ENCODE measurements at places on chromosomes 16 and 17.

DNA sequence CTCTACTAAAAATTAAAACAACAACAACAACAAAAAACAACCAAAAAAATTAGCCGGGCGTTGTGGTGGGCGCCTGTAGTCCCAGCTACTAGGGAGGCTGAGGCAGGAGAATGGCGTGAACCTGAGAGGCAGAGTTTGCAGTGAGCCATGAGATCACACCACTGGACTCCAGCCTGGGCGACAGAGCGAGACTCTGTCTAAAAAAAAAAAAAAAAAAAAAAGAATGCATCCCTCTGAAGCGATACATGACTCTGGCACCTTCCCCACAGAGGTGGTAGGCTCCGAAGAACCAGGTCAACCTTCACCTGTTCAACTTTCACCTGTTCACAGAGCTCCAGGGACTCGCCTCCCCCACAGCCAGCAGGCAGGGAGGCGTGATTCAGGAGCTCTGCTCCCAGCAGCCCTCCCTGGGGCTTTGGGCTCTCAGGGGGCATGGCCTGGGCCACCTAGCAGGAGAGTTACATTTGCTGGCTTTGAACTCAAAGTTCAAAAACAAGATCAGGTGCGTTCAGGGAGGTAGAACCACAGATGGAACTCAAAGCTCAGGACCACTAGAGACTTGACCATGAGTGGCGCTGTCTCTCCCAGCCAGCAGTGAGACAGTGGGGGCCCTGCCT lies 5.6 kb downstream of the VAC14 start:
- no peak for DNase-seq

DNA sequence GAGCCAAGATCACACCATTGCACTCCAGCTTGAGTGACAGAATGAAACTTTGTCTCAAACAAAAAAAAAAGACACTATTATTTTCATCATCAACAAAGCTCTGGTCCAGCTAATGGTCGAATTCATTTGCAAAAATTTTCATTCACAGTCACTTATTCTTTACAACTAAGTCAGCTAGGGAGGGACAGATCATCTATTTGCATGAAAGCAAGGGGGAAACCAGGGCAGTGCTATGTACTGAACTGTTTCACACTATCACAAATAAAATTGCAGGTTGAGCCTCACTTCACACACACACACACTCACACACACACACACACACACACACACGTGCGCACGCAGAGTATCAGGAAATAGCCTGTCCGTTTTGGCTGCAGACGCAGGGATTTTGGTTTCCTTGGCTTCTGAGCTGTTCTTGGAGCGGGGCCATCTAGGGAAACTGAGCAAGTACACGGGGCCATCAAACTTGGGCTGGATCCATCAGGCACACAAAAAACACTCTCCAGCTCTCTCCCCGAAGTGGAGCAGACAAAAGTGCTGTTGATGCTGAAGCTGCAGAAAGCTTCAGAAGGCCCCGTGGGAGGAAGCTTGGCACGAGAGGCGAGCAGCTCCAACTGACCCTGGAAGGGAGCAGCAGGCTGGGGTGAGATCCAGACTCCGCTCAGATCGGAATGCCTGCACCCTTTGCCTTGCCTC lies 44.3 kb upstream of the HELZ start:
- DNase-seq: no peak

GRCh38 chr17:32240750-32241149 lies 24.9 kb upstream of the RHBDL3 start:
- DNase-seq: peak; percentile 65

- peak; percentile 33 for DNase-seq
Measured at GRCh38 chr16:12436201-12436657, 367.5 kb downstream of the CPPED1 start.

GRCh38 chr17:41012326-41013120 lies 3.6 kb upstream of the KRTAP3-1 start:
- DNase-seq: no peak

GRCh38 chr17:49820773-49821172 lies 27.1 kb downstream of the TAC4 start:
- no peak for DNase-seq
